ENCODE measurements at places on chromosomes 3 and 15.

DNA sequence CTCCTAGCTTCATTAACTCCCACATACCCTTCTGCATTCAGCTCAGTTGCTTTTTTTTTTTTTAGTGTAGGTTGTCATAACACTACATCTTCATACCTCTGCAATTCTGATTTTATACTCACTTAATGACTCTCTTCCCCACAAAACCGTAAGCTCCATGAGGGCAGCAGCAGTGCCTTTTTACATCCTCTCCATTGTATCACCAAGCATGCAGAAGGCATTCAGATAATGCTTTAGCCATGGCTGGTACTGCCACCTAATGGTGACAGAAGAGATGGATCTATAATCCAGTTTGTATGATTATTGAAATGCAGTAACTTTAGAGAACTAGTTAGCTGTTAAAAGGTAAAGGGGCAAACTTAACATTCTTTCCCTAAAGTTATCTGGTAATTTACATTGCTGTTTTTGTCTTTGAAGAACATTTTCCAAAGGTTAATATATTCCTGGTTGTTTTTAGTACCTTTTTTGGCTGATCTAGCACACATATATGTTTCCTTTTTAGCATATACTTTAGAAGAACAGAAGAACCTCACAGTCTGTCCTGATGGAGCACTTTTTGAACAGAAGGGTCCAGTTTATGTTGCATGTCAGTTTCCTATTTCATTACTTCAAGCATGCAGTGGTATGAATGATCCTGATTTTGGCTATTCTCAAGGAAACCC, 36.8 kb downstream of the ATP1B3 start:
- DNase-seq = no peak

GRCh38 chr3:117526470-117527079, 817.0 kb downstream of the TUSC7 start:
- no peak for DNase-seq

DNA sequence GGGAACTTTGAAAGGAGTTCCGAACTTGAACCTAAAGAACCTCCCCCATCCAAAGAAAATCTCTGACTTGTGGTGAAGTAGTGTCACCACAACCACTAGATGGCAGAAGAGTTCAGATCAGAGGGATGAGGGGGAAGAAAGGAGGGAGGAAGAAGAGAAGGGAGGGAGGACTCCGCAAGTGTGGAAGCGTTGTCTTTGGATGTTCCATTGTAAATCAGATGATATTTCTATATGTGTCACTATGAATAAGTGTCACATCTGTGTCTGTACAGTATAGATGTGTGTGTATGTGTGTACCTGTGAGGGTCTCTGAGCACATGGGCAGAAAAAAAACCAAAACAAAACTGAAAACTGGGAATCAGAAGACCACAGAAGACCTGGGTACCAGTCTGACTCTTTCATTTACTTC, 16.9 kb downstream of the SLC24A1 start:
- DNase-seq = peak; percentile 34

DNA sequence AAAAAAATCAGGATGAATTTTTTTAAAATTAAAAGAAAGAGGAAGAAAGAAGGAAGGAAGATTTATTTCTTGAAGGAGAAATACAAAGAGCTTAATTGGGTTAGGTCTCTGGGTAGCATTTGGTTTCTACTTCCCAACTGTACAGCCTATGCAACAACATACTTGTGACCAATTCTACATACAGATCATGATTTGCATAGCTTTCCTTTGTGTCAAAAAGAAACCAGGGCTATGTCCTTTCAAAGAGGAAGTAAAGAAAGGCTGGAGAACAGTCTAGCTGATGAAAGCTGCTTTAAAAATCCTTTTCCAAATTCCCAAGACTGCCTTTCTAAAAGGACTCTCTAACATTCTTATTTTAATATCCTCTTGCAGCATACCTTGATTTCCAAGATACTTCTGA, 6.1 kb upstream of the HGD start:
- DNase-seq = peak; percentile 61

DNA sequence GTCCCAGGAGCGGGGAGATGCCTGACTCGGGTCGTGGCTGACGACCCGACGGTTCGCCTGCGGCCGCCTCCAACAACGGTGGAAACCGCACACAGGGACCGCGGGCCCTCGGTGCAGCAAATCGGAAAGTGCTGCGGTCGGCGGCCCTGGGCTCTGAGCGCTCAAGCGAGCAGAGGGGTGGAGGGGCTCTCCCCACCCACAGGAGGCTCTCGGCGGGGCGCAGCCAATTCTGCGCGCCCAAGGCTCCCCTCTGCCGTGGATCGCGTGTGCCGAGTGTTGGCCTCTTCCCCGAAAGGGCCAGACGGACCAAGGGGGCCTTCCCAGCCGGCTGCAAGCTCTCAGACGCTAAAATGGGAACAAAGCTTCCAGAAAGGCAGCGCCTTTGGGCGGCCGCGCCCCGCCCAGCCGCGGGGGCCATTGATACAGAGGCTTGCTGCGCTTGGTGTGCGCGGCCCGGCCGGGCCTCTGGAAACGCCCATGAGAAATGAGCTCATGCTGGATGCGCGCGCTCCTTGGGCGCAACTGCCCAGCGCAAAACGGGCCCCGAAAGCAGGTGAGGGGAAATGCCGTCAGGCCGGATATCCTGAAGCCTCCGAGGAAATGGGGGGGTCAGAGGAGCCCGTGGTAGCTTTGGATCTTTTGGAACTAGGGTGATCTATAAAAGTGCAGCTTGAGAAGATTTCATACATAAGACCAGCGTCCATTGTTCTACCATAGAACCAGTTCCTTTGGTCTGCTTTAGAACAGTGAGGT, 1.2 kb upstream of the GSK3B start:
- peak; percentile 38 for DNase-seq

GRCh38 chr3:71813073-71813472, 28.1 kb upstream of the PROK2 start:
- no peak for DNase-seq

GRCh38 chr3:100205171-100205570, 55.6 kb upstream of the TBC1D23 start:
- DNase-seq = no peak

DNA sequence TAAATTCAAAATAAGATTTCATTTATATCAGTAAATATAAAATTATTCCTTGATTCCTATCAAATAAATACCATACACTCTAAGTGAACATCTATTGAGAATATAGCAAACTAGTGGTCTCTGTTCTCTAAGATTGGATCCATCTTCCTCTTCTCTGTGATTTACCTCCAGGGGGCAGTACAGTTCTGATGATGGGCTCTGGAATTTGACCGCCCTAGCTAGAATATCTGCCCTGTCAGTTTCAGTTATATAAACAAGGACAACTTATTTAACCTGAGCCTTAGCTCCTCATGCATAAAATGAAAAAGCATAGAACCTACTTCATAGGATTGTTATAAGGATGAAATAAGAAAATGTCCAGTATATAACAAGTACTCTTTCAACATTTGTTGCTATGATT, 171.1 kb upstream of the CCDC54 start:
- no peak for DNase-seq

DNA sequence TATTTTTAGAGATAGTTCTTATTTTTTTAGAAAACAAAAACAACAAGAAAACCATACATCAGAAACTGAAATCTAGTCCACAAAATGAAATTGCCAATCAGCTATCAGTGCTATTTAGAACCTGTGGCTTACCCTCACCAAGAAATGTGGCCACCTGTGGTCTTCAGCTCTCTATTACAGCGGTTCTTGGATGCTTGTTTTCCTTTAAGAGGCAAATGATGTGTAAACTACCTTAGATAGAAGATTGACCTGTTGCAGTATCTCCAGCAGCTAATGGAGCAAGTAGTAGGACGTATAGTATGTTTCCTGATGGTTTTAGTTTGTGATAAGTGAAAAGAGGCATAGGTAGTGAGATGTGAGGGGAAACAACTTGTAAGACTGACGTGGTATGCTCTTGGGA, 21.2 kb downstream of the TFG start:
- DNase-seq = no peak

GRCh38 chr3:133573629-133574194, at the start of gene CDV3:
Gene CDV3, plus strand, starts transcription at chr3:133573686. Its CDS starts 359 bp downstream, at chr3:133574045.
- no peak for DNase-seq

- DNase-seq = peak; percentile 71
These were observed 60.6 kb upstream of the GOLGA8B start for GRCh38 chr15:34644061-34644460.

- no peak for DNase-seq
These were observed 7.6 kb downstream of the NR1D2 start for GRCh38 chr3:23952646-23953045.

DNA sequence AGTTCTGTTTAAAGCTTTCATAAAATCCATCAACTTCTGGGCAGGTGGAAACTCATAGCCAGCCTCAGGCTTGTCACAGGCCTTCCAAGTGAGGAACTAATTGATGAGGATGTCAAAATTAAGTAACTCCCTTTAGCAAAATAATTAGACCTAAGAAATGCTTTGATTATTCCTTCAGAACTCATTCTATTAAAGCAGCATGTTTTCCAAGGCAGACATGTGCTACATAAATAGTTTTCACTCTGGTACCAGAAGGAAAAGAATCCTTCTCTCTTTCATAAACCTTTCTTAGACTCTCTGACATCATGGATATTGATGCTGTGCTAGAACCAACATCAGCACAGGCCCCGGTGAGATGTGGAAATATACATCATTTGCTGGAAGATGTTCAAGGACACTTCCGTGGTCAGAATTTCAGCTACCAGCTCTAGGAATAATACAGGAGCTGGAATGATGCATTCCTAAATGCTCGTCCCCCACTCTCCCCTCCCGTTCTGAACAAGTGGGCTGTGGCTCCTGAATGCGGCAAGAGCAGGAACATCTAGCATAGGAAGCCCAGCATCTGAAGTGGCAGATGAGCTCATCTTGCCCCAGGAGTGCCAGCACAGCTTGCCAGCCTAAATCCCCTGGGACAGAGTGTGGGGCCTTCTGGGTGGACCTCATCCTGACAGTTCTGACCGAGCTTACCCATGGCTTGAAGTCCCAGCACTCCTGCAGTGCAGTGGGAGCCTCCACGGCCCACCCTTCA, 82.4 kb downstream of the WWTR1 start:
- DNase-seq = peak; percentile 85

DNA sequence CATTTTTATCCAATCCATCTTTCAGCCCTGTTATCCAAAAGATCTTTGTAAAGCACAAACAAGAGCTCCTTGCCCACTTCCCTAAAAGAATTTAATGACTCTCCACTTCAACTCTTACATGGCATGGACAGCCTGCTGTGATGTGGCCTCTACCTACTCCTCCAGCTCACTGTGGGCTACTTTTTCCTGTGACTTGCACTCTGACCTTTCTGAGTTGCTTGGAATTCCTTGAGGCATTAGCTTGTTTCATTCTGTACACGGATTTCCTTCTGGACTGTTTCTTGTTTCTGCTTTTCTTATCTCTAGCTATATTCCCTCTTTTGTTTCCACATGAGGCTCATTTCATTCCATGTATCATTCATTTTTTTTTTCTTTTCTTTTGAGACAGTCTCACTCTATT, 15.2 kb downstream of the QTRT2 start:
- DNase-seq = no peak

DNA sequence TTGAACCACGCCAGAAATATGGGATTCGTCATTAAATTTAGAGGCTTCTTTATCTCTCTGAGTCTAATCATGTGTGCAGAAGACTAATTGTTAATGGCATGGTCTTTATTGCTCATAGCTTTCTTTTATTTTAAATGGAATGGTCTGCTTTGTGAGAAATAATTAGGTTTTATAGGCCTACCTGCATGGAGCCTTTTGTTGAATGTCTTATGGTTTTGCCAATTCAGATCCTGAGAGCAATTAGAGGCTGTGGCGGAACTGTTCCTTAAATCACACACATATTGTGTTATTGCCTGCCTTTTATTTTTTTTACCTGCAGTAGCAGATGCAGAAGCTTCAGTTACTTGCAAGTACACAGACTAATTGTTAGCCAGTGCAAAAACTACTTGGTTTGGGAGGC, 306.2 kb downstream of the NLGN1 start:
- no peak for DNase-seq

GRCh38 chr15:40006646-40007045, 32.3 kb downstream of the SRP14 start:
- DNase-seq = peak; percentile 58

Data from AG04449 (cell line).